ENCODE measurements at places on chromosomes 3 and 15.

DNA sequence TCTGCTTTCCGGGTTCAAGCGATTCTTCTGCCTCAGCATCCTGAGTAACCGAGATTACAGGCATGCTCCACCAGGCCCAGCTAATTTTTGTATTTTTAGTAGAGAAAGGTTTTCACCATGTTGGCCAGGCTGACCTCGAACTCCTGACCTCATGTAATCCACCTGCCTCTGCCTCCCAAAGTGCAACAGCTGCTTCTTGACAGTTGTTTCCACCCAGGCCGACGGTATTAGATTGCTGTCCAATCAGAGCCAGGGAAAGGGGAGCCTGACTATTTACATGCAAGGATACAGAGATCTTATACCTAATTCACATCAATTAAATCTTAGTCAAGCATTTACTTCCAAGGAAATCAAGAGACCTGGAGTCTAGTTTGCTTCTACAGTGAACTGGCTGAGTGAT, 4.0 kb upstream of the CAPN3 start:
- DNase-seq, result no peak

DNA sequence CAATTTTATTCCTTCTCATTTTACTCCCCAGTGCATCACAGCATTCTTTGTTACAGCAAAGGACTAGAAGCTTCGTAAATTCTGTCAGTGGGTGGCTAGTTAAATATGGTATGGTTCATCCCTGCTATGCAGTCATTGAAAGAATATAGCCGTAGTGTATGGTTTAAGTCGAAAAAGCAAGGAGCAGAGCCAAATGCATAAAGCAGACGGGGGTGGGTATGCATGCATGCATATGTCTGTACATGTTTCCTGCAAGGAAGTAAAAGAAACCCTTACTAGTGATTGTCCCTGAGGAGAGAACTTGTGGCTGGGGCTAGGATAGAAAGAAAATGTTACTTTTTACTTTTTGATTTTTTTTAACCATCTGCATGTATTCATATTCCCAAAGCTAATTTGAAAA, 19.9 kb downstream of the RBP2 start:
- DNase-seq, result no peak

GRCh38 chr3:66256806-66257205, 36.0 kb downstream of the SLC25A26 start:
- DNase-seq, result no peak

DNA sequence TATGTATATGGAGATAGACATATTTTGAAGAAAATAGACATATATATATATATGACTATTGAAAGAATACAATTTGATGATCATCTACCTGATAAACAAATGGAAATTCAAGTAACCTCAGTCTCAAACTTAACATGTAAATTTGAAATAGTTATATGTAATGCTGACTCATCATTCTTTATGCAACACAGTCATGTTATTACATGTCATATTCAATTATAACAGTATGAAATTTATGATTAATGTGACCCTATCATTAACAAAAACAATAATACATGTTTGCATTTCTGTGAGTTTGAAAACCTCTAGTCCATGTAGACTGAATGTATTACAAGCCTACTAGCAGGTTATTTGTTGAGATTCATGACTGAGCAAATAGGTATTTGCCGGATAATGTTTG, 204.1 kb downstream of the CADM2 start:
- DNase-seq, result no peak
